ENCODE measurements at places on chromosomes 16 and 17. TPM values are rescaled to one million over a fixed set of nuclear protein-coding genes. Genes with fewer than 3 reads are reported as not detected.

GRCh38 chr16:63652091-63652490 is 1469.8 kb downstream of the CDH11 start:
- DNase-seq, result no peak

GRCh38 chr16:14608111-14608566 is 21.9 kb downstream of the PARN start:
- no peak for DNase-seq

HOXB9 gene
- polyA plus RNA-seq, result not detected

- DNase-seq, result no peak
Measured at GRCh38 chr17:65690626-65691310, 129.3 kb upstream of the AXIN2 start.

All from right lung (tissue), 10 donors.